Caudate nucleus (tissue), 63 donors: ENCODE measurements at places on chromosomes 6 and 20.

DNA sequence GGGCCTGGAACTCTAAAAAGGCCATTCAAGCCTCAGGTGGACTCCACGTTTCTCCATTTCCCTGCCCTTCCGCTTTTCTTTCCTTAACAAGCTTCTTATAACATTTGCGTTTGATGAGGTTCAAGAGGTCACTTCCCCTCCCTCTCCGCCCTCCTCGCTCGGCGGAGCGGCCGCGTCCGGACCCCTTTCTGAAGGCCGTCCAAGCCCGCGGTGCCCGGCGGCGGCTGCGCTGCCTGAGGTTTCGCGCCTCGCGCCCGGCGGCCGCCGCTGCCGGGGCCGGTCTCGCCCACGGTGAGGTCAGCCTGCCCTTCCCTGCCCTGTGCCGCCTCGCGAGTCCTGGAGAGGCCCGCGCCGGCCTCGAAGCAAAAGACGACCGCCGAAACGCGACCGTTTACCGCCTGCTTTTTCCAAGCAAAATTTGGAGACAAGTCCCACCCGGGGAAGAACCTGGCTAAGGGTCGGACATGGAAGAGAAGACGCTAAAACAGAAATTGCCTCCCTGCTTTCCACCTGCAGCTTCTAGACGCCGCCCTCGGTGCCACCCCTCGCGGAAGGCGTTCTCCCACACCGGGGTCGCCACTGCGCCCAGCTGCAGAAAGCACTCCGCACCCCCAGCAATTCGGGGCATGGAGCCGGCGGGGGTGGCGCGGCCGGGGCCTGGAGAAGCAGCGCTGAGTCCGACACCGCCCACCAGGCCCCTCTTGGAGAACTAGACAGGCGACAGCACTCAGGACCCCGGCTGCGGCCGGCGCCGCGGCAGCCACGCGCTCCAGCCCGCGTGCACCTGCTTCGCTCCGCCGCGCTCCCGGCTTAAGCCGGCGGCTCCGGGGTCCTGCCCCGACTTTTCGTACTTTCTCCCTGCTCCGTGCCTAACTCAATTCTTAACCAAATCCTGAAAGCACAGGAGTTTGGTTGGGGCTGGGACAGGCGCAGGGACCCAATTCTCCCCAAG lies 11.0 kb upstream of the FOXF2 start:
- no peak for DNase-seq

GRCh38 chr6:148893481-148893880 lies 146.7 kb downstream of the UST start:
- no peak for DNase-seq

DNA sequence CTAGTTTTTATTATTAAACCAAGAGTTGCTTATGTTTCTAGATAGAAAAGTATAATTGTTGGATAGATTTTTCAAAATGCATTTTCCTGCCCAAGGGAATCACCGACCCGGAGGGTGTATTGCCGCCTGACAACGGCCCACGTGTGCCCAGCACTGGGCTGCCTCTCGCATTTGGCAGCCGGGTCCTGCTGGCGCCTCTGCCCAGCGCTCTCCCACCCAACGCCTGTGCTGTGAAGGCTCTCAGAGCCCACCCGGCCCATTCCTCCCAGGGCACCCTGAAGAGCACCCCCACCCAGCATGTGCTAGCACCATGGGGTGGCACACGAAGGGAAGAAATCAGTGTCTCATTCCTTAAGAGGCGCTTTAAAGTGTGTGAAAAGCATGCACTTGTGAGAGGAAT lies 88.3 kb upstream of the AFDN start:
- no peak for DNase-seq

GRCh38 chr6:34990971-34991560 lies 102.0 kb downstream of the ANKS1A start:
- no peak for DNase-seq

DNA sequence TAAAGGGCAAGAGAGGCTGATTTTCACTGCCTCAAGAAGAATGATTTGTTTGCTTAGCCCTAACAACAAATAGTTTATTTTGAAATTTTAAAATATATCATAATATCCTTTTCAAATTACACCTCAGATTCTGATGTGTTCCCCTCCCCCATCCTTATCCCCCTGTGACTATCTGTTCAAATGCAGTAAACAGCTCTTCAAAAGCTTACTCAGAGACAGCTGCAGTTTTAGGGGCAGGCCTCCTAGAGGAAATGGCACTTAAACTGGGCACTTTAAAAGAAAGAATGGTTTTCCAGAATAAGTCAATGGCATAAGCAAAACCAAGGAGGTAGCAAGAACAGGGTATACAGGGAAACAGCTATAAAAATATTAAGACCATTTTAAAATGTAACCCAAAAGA lies 118.6 kb upstream of the UST start:
- DNase-seq = no peak

GRCh38 chr20:49510562-49511122 lies 28.2 kb upstream of the KCNB1 start:
- no peak for DNase-seq

DNA sequence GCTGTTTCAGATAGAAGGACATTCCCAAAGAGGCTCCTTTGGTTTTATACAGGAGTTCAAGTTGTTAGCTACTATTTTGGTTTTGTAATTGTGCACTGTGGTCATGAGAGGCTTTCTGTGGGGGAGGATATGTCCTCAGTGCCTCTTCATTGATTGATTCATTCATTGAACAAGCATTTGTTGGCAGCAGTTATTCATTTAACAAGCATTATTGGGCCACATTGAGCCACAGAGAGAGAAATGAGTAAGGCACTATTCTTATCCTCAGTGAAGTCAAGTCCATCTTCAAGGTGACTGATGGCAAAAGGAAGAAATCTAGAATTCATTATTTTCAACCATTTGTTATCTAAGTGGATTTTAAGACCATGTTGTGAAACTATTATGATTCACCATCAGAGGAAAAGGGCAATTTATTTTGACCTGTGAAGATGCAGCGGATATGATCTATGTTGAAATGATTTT lies 697.2 kb upstream of the CITED2 start:
- DNase-seq = no peak

GRCh38 chr6:27145731-27146455 lies 101.6 kb upstream of the PRSS16 start:
- DNase-seq = no peak

DNA sequence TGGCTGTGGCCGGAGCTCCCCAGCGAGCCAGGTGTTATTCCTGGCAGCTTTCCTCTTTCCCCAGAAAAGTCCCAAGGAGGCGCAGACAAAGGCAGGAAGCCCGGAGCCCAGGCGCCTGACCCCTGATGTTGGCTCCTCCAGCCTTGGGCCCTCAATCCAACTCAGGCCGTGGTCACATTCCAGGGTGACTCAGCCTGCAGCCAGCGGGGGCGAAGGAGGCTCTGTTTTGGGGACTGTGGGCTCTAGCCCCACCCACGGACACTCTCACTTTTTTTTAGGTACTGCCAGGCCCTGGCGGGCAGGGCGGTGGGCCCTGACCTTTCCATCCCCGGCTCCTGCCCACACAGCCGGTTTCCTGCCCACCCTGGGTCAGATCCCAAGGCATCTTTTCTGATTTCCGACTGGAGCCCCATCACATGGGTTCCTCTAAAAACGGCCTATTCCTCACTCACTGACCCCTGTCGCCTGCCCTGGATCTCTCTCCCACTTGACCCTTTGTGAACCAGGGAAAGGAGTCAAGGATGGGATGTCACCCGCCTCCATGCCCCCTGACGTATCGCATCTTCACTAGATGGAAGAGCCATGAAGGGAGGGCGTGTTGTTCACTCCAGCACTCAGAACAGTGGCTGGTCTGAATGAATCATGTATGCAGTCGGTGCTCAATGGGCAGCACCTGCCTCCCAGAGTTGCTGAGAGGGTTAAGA lies 5.5 kb downstream of the PTGIS start:
- DNase-seq = no peak

GRCh38 chr6:118101831-118102345 lies 194.8 kb downstream of the SLC35F1 start:
- no peak for DNase-seq

GRCh38 chr6:16684195-16684689 lies 77.0 kb downstream of the ATXN1 start:
- no peak for DNase-seq

- DNase-seq = no peak
These were observed 756 bp downstream of the MTG2 start for GRCh38 chr20:62183426-62184142.

DNA sequence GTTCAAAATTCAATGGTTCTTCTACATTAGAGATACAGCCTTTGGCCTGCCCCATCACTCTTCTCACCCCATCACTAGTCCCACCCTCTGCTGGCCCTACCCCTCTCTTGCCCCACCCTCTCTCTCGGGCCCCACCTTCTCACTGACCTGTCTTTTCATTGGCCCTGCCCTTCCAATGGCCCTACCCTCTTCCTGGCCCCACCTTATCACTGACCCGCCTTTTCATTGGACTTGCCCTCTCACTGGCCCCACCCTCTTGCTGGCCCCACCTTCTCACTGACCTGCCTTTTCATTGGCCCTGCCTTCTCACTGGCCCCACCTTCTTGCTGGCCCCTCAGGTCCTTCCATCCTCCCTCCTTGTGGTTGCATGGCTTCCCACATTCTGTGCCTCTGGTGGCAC lies 107.2 kb upstream of the PLEKHG1 start:
- DNase-seq = no peak
